Activated CD4-positive, alpha-beta T cell treated with anti-CD3 and anti-CD28 coated beads, Interleukin-10, Interleukin-2, amounts not matched to agents 100 ng/mL and 50 ng/mL, durations not matched to agents 16 hours and 8 hours (primary cell): ENCODE measurements at places on chromosomes 3 and 15.
A peak's percentile ranks its signal among the peaks of the same experiment; 100 is the strongest.

GRCh38 chr3:39671116-39671515 is 138.3 kb upstream of the MYRIP start:
- DNase-seq, result no peak

- DNase-seq, result peak; percentile 28
Observed at GRCh38 chr3:128054367-128054766, 2.1 kb downstream of the SEC61A1 start.

DNA sequence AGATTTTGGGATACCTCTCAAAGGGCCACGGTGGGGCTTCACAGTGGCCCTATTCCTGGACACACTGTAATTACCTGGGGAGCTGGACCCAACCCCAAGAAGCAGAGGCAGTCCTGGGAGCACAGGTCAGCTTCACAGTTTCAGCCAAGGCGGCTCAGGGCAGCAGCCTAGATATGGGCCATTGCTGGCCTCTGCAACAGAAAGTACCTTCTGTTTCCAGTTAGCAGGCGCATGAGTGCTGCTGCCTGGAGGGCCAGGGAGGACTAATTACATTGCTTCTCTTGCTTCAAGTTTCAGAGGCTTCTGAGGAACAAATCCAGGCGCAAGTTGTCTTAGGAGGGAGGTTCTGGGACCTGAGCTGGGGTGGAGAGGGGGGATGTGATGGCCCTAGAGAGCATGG is 13.5 kb upstream of the DUSP7 start:
- no peak for DNase-seq

DNA sequence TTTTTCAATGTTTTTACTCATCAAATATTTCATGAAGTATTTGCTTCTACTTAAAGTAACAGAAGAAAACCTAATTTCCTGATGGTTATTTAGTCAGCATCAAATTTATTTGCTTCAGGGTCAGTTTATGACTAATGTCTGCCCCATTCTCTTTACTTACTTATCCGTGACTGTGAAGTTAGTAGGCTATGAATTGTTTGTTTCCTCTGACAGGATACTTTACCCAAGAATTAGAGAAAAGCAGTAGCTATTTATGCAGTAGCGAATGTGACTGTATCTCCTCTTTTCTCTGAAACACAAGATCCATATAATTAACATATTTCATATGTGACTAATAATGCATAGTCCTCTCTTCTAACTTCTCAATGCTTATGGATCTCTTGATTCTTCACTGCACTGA is 329.9 kb upstream of the ROBO1 start:
- DNase-seq, result no peak

DNA sequence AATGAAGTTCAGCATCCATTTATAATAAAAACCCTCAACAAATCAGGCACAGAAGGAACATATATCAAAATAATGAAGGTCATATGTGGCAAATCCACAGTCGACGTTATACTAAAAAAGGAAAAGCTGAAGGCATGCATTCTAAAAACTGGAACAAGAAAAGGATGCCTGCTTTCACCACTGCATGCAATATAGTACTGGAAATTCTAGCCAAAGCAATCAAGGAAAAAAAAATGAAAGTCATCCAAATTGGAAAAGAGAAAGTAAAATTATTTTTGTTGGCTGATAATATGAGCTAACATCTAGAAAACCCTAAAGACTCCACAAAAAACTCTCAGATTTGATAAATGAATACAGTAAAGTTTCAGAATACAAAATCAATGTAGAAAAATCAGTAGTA is 1123.2 kb downstream of the TBL1XR1 start:
- no peak for DNase-seq
